NCI-H226 (cell line): ENCODE measurements at places on chromosomes 2 and 18.

DNA sequence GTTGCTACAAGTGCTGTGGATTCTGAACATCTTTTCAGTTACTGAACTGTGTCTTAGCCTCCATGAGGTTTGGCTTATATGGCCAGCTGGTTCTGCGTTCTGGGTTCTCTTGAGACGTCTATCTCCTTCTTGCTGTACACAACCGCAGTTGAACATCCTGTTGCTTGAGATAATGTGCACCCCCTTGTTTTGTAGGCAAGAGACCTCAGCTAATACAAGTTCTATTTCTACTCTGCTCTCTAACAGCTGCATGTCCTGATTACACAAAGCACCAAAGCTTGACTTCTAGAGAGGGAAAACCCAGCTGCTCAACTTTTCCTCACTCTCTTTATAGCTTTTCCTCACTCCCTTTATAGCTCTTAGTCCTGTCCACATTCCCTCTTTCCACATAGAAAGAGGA is 176.0 kb downstream of the LTBP1 start:
- DNase-seq: no peak

GRCh38 chr2:212995920-212996319 is 155.5 kb downstream of the IKZF2 start:
- DNase-seq: no peak

DNA sequence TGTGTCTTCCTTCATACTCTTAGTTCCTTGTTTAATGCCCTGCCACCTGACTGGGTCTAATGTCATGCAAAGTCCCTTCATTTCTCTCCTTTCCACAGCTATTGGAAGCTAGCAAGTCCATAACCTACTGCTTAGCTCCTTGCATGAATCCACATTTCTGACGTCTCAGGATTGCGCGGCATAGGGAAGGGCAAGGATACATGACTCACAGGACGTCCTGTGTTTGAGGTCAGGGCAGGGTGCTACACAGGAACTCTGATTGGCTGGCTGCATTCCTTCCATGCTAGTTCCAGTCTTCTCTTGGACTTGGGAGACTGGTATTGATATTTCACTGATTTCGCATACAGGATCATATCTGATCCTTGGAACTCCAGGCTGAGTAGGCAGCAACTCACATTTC is 137.9 kb downstream of the CDH2 start:
- DNase-seq: peak; percentile 89

DNA sequence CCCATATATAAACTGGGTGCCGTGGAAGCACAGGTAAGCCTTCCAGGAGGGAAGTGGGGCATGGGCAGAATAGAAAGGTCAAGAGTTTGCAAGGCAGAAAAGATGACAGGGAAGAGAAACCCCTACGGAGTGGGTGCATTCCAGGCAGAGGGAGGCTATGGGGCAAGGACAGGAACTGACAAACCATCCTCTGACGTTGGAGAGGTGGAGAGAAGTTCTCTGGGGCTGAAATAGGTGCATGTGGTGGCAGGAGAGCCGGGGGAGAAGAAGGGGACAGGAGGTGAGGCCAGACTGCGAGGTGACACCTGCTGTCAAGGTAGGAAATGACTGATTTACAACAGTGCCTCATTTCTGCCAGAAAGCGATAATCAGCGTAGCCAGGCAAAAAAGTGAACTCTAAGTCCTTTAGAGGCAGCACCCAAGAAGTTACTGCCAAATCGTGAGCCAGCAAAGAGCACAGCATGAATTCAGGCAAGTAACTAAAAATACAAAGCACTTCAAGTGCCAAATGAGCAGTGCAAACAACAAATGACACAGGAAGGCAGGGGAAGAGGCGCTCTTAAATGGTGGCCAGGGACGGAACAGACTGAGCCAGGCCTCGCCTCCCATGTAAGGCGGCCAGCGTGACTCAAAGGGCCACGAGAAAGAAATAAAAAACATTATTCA is 113.3 kb upstream of the ACVR1C start:
- DNase-seq: no peak

GRCh38 chr18:46688853-46689525 is 32.0 kb upstream of the LOXHD1 start:
- DNase-seq: no peak
